Psoas muscle (tissue), 8 donors: ENCODE measurements at places on chromosomes 11 and 22.

GRCh38 chr11:131037873-131038272 is 121.6 kb upstream of the SNX19 start:
- no peak for DNase-seq
- no peak overlapping the region for H3K27ac ChIP-seq
- no peak overlapping the region for H3K4me3 ChIP-seq
- no peaks in the 10 kb centered on the region for H3K4me1 ChIP-seq
- H3K27me3 ChIP-seq: no peaks in the 10 kb centered on the region

DNA sequence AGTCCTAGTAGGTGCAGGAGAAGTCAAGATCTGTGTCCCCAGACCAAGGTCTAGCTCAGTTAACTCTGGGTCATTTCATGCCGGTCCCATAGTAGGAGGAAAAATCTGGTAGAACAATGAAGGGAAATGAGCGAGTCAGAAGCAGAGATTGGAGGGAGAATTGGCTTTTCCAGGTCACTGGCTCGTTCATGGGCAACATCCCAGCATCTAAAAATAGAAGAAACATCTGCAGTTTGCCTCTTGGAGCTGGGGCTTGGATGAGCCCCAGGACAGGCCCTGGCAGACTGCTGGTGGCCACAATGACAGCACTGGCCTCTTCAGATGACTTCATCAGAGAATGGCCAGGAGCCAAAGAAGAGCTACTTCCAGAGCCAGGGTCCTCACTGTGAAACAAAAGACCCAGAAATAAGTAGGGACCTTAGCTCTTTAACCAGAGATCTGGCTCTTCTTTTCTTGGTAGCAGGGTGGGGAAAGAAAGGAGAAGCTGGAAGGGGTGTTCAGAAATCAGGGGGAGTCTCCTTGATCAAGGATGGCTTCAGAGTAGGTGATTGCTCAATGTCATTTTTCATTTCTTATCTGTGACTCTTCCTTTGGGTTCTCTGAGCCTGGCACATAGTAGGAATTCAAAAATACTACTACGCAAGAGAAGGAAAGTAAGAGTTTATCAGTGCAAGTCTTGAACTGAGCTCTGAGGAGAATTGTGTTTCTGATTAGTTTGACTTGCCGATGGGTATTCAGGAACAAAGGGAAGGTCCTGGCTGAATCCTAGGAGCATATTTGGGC is 102.6 kb downstream of the TMPRSS5 start:
- H3K4me1 ChIP-seq: peaks cover 20% of the 10 kb centered on the region
- H3K27ac ChIP-seq: peak overlapping the region; percentile 64
- no peaks in the 10 kb centered on the region for H3K36me3 ChIP-seq
- peak; percentile 77 for DNase-seq
- H3K27me3 ChIP-seq: no peaks in the 10 kb centered on the region
- peak overlapping the region; percentile 5 for H3K4me3 ChIP-seq

- DNase-seq: peak; percentile 59
- no peak overlapping the region for H3K27ac ChIP-seq
- H3K36me3 ChIP-seq: peaks cover 65% of the 10 kb centered on the region
Observed at GRCh38 chr11:65862941-65863888, 3.0 kb downstream of the MUS81 start.

GRCh38 chr11:47499614-47500013 is 50.7 kb upstream of the RAPSN start:
- H3K27me3 ChIP-seq: no peaks in the 10 kb centered on the region
- peaks cover 73% of the 10 kb centered on the region for H3K4me1 ChIP-seq
- no peak for DNase-seq

DNA sequence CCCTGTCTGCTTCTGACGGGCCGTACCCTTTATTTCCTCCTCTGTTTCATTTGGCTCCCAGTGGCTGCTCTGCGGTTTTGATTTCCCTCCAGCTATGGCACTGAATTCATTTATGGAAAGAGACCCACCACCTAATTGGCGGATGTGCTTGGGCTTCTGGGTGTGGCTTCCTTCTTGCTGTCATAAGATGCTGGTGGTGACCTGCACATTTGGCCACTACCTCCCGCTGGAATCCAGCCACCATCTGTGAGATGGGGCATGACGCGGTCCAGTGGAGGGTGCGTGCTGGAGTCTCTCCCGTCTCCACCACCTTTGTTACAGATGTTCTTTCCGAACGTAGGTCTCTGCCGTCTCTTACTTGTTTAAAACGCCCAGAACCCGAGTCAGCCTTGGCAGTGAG is 47.7 kb upstream of the FADD start:
- no peaks in the 10 kb centered on the region for H3K27me3 ChIP-seq
- no peaks in the 10 kb centered on the region for H3K36me3 ChIP-seq
- H3K27ac ChIP-seq: no peak overlapping the region
- H3K4me3 ChIP-seq: no peak overlapping the region
- no peaks in the 10 kb centered on the region for H3K4me1 ChIP-seq
- DNase-seq: no peak

DNA sequence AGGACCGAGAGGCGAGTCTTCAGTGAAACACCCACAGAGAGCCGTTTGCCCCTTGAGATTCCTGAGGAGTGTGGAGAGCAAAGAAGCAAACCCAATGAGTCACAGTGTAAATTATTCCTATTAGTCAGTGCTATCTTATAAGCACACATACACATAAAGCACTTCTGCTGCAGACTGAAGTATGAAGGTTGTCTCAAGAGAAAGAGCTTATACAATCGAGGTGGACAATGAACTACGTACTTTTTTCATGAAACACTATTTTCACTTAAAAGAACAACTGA is 37.3 kb downstream of the GALNT18 start:
- H3K4me3 ChIP-seq: no peak overlapping the region
- H3K27ac ChIP-seq: no peak overlapping the region
- H3K36me3 ChIP-seq: no peaks in the 10 kb centered on the region
- no peak for DNase-seq
